ENCODE measurements at places on chromosomes 16 and 17.

- no peak for DNase-seq
These were observed 20.6 kb downstream of the ZCCHC14 start for GRCh38 chr16:87472142-87472778.

DNA sequence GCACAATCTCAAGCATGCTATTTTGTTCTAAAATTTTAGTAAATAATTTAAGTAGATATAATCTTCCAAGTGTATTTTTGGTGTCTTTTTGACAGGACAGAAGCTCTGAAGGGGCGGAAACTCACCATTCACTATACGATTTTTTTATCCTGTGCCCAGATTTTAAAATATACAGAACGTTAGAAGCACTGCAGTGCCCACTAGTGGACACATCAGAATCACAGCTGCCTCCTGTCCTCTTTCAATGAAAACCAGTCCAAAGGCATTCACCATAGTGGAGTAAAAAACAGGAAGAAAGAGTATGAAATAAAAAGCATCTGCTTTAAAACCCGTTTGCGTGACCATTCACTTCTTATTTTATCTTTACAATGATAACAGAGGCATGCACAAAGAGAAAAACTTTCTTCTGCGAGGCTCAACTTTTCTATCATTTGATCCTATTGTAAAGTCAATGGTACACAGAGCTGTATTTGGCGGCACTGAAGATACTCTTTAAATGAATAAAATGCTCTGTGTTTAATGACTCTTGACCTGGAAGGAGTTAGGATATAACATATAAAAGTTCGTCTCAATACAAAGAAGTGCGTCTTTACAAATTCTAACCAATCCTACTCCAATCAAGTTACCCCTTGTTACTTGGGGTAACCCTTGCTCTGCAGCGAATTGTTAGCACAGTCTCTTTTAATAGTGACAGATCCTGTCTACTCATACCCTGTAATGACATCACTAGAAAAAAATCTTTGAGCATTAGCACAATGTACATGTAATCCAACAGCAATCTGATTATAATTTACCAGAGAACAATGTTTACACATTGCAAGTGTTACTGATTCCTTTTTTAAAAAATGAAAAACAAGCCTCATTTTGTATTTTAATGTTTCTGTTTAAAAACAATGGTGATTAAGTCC, 339.8 kb upstream of the PSMD7 start:
- DNase-seq, result peak; percentile 48

DNA sequence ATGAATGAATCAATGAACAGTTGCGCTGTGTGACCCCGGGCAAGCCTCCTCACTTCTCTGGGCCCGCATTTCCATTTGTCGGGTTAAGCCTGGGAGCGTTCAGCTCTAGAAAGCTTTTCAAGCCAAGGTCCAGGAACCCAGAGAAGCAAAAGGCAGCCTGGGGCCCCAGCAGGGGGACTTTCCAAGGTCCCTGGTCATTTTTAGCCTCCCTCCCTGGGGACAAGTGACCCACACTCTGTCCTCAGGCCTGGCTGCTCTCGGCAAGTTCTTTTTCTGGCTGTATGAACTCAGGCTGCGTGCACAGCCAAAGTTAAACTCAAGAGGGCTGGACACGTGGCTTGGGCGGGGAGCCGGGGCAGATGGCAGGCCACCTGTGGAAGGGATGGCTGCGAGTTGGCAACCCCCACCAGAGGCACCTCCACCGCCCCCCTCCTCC, 41.4 kb upstream of the CIBAR2 start:
- no peak for DNase-seq

DNA sequence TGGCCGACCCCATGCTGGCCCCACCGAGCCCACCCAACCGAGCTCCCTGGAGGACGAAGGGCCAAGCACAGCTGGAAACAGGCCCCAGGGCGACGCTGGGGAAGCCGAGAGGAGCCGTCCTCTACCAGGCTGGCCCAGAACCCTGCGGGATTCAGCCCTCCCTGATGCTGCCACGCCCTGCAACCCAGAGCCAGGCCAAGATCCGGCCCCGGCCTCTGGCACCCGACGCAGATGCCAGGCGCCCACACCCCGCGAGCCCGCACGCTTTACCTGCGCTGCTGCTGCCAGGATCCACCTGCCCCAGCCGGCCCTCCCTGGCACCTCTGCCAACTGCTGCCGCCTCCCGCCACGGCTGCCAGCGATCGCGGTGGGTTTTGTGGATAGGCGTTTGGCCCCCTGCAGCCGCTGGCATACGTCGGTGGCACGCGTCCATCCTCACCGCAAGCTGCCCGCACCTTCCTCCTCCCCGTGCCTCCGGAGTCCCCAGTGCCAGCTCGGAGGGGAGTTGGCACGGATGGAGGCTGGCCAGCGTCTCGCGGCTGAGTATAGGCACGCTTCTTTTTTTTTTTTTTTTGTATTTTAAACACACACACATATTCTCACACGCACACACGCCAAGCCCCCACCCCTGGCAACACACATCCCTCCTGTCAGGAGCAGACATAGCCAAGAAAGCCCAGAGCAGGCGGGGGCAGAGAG, 41.3 kb upstream of the ACSF3 start:
- no peak for DNase-seq

- no peak for DNase-seq
These were observed 344.6 kb downstream of the SOX9 start for GRCh38 chr17:72465191-72466024.

DNA sequence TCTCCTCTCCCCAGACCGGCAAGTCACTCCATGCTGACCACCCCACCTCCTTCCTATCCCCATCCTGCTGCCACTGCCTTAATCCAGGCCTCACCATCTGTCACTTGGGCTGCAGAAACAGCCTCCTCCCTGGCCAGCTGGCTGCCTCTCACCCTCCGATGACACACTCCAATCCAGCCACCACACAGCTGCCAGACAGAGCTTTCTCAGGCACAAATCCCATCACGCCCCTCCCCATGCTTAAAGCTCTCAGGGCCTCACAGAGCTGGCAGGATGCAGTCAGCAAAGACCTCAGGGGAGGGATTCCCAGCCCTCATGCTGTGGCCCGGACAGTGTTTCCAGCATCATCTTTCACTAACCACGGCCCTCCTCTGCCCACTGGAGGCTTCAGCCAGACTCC, 13.7 kb downstream of the CAMKK1 start:
- peak; percentile 63 for DNase-seq

DNA sequence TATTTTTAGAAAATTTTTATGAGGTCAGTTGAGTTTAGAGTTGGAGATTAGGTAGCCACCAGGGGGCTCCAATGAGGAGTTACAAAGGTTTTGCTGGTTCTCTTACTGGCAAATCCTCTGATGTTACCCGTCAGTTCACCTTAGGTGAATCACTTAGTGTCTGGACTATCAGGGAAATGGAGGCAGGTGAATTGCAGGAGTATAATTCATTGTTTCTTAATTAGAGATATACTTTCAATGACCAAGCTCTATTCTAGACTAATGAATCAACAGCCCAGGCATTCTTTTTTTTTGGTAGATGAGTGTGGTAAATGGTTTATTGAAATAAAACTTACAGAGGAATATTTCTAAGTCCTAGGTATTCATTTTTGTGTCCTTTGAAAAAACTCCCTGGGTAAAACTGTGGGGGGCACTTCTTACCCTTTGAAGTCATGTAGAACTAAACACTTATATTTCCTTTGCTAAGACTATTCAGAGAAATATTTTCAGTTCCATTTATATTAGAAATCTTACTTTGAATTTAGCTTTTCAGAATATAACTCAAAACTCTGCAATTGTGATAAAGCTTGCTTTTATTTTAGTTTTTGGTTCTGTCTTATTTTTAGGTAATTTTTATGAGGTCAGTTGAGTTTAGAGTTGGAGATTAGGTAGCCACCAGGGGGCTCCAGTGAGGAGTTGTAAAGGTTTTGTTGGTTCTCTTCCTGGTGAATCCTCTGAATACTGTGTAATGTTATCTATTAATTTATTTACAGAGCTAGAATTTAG, 17.7 kb downstream of the PSMD11 start:
- no peak for DNase-seq

- DNase-seq, result no peak
These were observed 5.1 kb upstream of the ERN1 start for GRCh38 chr17:64135000-64135399.

- no peak for DNase-seq
These were observed 10.0 kb downstream of the LDHD start for GRCh38 chr16:75106351-75107274.

DNA sequence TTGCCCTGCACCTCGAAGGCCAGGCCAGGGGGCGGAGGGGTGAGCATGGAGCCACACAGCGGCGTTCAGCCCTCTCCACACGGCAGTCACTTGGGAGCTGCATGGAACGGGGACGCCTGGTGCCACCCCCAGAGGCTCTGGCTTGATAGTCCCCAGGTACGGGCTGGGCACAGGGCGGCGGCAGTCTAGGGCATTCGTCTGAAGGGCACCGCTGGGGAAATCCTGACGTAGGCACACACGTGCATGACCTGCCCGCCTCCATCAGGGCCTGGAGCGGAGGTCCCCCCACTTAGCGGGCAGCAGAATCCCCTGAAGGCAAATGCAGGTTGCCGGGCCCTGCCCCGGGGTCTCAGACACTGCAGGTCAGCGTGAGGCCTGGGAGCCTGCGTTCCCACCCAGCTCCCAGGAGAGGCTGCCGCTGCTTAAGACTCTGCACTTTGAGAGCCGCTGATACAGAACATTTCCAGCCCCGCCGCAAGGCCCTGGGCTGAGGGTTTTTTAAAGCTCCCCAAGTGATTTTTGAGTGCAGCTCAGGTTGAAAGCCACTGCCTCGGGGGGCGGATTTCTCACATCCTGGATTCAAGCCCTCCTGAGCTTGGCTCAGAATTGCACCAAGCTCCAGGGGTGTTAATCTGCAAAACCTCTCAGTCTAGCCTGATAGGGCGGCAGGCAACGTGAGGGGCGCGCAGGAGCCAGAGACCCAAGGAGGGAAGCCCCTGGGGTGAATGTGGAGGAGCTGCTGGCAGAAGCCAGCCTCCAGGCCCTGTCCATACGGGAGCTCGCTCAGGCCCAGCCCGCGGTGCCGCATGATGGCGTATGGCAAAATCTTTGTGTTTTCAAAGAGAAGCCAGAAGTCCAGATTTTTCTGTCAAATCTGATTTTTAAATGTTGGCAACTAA, 182.3 kb upstream of the GSE1 start:
- DNase-seq, result no peak

DNA sequence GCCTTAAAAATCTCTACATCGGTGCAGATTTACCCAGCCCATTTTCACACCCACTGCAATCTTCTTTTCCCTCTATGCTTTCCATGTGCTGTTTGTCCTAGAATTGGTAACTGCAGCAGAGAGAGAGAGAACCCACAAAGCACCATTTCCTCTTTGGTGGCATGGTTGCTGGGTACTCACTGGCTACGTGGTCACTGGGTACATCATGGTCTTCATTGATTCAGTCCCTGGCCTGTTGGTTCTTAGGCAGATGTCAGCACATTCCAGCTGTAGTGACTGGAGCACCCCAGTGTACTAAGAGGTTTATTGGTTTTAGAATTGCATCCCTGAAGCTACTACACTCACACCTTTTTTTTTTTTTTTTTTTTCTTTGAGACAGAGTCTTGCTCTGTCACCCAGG, 156.1 kb upstream of the CACNG5 start:
- DNase-seq, result no peak

DNA sequence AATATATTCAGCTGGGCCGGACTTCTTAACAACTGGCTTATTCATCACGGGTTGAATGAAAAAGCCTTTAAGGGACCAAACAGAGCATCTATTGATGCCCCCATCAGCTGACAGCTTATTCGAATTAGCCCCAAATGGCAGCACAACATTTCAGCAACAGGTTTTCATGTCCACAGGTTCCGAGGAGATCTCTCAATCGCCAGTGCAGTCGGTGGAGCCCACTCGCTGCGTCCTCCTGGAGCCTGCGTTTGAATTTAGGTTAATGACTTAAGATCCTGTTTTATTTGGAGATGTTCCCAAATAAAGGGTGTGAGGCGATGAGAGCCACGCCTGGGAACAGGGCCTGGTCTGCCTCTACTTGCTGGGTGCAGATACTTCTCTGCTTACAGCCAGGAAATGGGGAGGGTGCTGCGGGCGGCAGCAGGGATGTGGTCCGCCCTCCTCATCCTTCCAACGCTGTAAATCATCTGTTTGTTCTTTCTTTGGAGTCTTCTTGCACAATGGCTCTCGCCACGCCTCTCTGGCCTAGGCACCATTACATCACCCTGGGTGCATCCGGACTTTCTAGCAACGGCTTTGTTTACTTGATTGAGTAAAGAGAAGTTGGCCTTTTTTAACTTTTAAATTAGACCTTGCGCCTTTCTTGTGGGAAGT, 22.6 kb downstream of the NDE1 start:
- DNase-seq, result peak; percentile 78

GRCh38 chr16:8375232-8375587, 215.1 kb downstream of the TMEM114 start:
- no peak for DNase-seq

DNA sequence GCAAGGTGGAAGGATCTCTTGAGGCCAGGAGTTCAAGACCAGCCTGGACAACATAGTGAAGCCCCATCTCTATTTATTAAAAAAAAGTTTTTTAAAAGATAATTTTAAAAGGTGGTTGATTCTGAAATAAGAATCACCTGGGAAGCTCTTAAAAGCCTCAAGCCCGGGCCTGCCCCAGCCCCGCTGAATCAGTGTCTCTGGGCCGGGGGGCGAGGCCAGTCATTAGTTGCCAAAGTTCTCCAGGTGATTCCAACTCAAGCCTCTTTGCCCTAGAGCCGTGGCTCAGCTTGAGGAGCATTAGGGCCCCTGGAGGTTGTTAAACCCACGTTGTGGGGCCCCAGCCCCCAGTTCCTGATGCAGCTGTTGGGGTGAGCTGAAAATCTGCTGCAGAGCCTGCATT, 24.6 kb downstream of the JPH3 start:
- DNase-seq, result no peak

- no peak for DNase-seq
These were observed 24.7 kb downstream of the UTP4 start for GRCh38 chr16:69157196-69157595.

- no peak for DNase-seq
These were observed 352.1 kb upstream of the ZFHX3 start for GRCh38 chr16:73399997-73400396.

DNA sequence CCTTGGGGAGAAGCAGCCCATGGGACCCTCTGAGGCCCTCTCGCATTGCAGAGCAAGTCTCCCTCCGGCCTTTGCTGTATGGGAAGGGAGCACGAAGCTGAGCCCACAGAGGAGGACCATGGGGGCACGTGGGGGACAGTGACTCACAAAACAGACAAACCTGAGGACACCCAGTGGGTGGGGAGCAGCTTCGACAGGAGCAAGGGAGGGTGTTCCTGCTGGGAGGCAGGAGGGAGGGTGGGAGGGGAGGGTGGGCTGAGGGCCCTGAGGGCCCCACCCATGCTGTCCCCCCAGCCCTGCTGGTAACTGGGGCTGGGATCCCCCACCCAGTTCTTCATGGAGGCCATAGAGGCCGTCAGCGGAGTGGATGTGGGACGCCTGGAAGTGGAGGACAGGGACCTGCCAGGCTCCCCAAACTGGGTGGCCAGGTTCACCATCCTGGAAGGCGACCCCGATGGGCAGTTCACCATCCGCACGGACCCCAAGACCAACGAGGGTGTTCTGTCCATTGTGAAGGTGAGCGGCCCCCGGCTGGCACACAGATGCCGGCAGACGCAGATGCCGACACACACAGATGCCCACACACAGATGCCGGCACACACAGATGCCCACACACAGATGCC, 12.5 kb downstream of the SLC22A31 start:
- DNase-seq, result no peak
